Small intestine (tissue), 16 donors: ENCODE measurements at places on chromosomes 6 and 20. TPM values are rescaled to one million over a fixed set of nuclear protein-coding genes. Genes with fewer than 3 reads are reported as not detected.

Gene TRDN
- not detected for polyA plus RNA-seq

Gene BACH2
- 0.67 TPM for polyA plus RNA-seq

Gene GPX5
- not detected for polyA plus RNA-seq

Gene PPP1R14C
- 2.4 TPM for polyA plus RNA-seq

Gene C6orf163
- 2.4 TPM for polyA plus RNA-seq

Gene SIGLEC1
- polyA plus RNA-seq: 0.22 TPM

Gene OLIG3
- not detected for polyA plus RNA-seq

Gene HCK
- 10.1 TPM for polyA plus RNA-seq

Gene DEFB132
- not detected for polyA plus RNA-seq

Gene DEFB116
- not detected for polyA plus RNA-seq

Gene VGLL2
- polyA plus RNA-seq: not detected

Gene PGC
- polyA plus RNA-seq: 0.03 TPM

GRCh38 chr6:163301726-163302635 lies 112.5 kb upstream of the QKI start:
- no peak overlapping the region for H3K4me3 ChIP-seq
- no peaks in the 10 kb centered on the region for H3K36me3 ChIP-seq
- H3K27ac ChIP-seq: no peak overlapping the region
- no peak for DNase-seq
- no peaks in the 10 kb centered on the region for H3K27me3 ChIP-seq

GRCh38 chr6:41732149-41732548 lies 3.3 kb downstream of the TFEB start:
- peaks cover 10% of the 10 kb centered on the region for H3K4me1 ChIP-seq
- H3K36me3 ChIP-seq: peaks cover 53% of the 10 kb centered on the region
- DNase-seq: no peak

GRCh38 chr6:165661664-165662025 lies 1.4 kb downstream of the PDE10A start:
- H3K36me3 ChIP-seq: no peaks in the 10 kb centered on the region
- peaks cover 2% of the 10 kb centered on the region for H3K4me1 ChIP-seq
- peaks cover 7% of the 10 kb centered on the region for H3K27me3 ChIP-seq

DNA sequence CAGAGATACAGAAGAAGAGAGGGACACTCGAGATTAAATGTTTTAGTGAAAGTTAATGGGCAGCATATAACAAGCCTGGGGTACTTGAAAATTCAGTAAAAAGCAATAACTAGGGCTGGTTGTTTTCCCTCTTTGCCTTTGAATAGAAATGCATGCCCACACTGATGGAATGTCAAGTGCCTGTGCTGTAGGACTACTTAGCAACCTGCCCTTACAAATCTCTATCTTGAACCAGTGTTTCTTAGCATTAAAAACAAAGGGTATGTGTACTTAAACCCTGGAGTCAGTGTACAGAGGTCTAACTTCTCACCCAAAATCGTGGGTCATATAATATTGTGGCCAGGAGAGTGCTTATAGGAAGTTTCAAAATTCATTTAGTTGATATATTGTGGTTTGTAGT lies 37.1 kb downstream of the RNF144B start:
- no peak overlapping the region for H3K4me3 ChIP-seq
- no peaks in the 10 kb centered on the region for H3K36me3 ChIP-seq
- H3K27me3 ChIP-seq: no peaks in the 10 kb centered on the region
- no peak overlapping the region for H3K27ac ChIP-seq

DNA sequence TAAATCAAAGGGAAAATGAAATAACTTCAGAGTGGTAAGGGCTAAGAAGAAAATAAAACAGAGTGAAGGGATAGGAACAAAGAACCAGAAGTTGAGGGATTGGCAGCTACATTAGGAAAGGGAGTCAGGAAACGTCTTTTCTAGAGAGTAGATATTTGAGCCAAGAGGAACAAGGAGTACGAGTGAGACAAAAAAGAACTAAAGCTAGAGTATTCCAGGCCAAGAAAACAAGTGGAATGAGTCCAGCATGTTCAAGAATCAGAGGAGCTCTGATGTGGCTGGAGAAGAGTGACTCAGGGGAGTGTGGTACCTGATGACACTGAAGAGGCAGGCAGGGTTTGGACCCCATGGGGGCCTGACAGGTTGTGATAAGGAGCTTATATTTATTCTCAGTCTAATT lies 66.3 kb downstream of the CEP162 start:
- H3K27ac ChIP-seq: no peak overlapping the region
- DNase-seq: no peak
- no peaks in the 10 kb centered on the region for H3K27me3 ChIP-seq
- H3K4me3 ChIP-seq: no peak overlapping the region
- H3K36me3 ChIP-seq: peaks cover 3% of the 10 kb centered on the region

- no peaks in the 10 kb centered on the region for H3K4me1 ChIP-seq
- H3K27ac ChIP-seq: no peak overlapping the region
- H3K4me3 ChIP-seq: no peak overlapping the region
- H3K36me3 ChIP-seq: no peaks in the 10 kb centered on the region
- no peak for DNase-seq
Observed at GRCh38 chr6:47319867-47320266, 10.2 kb upstream of the TNFRSF21 start.

DNA sequence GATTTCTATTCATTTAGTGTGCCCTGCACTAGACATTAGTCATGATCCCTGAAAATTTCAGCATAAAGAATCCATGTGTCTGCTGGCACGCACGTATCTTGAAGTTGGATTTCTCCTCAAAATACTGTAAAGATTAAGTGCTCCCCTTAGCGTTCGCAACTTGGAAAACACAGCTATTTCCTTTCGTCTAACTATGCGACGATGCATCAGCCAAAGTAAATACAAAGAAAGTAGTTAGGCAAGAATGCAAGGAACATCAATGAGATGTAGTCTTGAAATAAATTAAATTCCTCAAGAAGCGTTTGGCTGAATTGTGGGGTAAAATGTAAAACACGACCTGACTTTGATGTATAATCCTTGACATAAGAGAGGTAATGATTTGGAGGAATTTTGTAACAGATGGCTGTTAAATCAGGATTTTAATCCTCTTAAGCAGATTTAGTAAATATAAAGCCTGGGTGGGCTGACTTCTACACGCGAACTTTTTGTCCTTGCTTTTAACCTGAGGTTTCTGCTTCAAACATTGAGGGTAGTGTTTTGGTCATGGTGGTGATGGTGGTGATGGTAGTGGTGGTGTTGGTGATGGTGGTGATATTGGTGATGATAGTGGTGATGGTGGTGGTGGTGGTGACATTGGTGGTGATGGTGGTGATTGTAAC lies 88.2 kb downstream of the FOXF2 start:
- no peak for DNase-seq
- no peaks in the 10 kb centered on the region for H3K4me1 ChIP-seq
- no peak overlapping the region for H3K27ac ChIP-seq
- no peaks in the 10 kb centered on the region for H3K27me3 ChIP-seq
- no peaks in the 10 kb centered on the region for H3K36me3 ChIP-seq

GRCh38 chr20:53569606-53570307 lies 23.9 kb downstream of the ZNF217 start:
- H3K36me3 ChIP-seq: peaks cover 62% of the 10 kb centered on the region
- no peak overlapping the region for H3K27ac ChIP-seq
- no peaks in the 10 kb centered on the region for H3K27me3 ChIP-seq
- DNase-seq: no peak

DNA sequence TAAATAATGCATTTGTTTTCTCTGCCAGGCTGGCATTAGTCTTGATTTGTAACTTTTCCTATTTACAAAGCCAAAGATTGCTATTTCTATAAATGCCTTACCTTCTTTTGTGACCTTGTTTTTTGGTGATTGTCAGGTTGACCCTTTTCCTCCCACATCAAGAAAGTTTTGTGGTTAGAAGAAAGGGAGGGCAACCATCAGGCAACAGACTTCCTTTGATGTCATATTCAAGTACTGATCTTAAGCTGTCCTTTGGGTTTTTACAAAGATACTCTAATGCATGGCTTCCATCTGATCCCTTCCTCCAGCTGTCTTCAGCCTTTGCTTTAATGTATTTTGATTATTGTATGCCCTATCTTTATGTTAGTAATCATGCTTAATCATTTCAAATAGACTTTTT lies 23.9 kb downstream of the RNF217 start:
- H3K27ac ChIP-seq: no peak overlapping the region
- H3K36me3 ChIP-seq: no peaks in the 10 kb centered on the region
- H3K4me1 ChIP-seq: no peaks in the 10 kb centered on the region
- no peak overlapping the region for H3K4me3 ChIP-seq

DNA sequence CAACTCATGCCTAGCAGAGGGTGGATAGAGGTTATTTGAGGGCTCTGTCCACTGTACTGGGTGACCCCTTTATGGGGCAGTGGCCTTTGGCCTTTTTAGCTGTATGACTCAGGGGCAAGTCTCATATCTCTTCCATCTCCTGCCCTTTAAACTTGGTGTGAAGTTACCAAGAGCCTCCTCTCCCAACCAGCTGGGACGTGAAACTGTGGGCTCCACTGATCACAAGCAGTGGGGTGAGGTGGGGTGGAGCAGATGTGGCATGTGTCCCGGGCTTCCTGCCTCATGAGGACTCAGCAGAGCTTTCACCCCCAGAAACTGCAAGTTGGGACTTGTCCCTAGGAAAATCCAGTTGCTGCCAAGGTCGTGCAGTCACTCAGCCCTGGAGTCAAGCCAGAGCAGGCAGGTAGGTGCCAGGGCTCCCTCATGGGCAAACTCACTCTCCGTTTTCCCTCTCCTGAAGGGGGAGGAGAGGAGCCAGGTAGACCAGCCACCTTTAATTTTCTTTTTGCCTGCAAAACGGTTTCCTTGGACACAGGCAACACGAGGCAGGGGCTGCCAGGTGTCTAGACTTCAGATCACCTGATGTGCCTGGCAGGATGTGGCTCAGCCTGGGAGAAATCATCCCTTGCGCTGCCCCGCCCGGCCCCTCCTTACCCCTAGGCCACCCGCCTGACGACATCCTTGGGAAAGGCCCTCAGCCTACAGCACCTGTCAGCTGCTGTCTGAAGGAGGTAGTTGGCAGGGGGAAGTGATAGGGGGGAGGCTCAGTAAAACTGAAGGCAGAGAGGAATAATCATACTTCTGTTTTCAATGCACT lies 4.0 kb downstream of the CDKN1A start:
- H3K27ac ChIP-seq: peak overlapping the region; percentile 73
- no peak overlapping the region for H3K4me3 ChIP-seq
- H3K4me1 ChIP-seq: no peaks in the 10 kb centered on the region
- DNase-seq: peak; percentile 90
- no peaks in the 10 kb centered on the region for H3K27me3 ChIP-seq
- peaks cover 25% of the 10 kb centered on the region for H3K36me3 ChIP-seq

GRCh38 chr20:54061101-54061881 lies 9.1 kb downstream of the BCAS1 start:
- H3K4me3 ChIP-seq: no peak overlapping the region
- H3K36me3 ChIP-seq: no peaks in the 10 kb centered on the region
- no peak for DNase-seq
- H3K27me3 ChIP-seq: no peaks in the 10 kb centered on the region
- no peak overlapping the region for H3K27ac ChIP-seq
- H3K4me1 ChIP-seq: peaks cover 2% of the 10 kb centered on the region

- H3K4me1 ChIP-seq: peaks cover 9% of the 10 kb centered on the region
- H3K36me3 ChIP-seq: no peaks in the 10 kb centered on the region
- H3K27ac ChIP-seq: no peak overlapping the region
- no peak overlapping the region for H3K4me3 ChIP-seq
- H3K27me3 ChIP-seq: no peaks in the 10 kb centered on the region
- DNase-seq: no peak
Observed at GRCh38 chr6:166317261-166318212, 9.3 kb upstream of the PRR18 start.

GRCh38 chr6:107152638-107153430 lies 37.5 kb upstream of the BEND3 start:
- peaks cover 3% of the 10 kb centered on the region for H3K4me1 ChIP-seq
- DNase-seq: peak; percentile 85
- peak overlapping the region; percentile 67 for H3K27ac ChIP-seq
- no peaks in the 10 kb centered on the region for H3K27me3 ChIP-seq

DNA sequence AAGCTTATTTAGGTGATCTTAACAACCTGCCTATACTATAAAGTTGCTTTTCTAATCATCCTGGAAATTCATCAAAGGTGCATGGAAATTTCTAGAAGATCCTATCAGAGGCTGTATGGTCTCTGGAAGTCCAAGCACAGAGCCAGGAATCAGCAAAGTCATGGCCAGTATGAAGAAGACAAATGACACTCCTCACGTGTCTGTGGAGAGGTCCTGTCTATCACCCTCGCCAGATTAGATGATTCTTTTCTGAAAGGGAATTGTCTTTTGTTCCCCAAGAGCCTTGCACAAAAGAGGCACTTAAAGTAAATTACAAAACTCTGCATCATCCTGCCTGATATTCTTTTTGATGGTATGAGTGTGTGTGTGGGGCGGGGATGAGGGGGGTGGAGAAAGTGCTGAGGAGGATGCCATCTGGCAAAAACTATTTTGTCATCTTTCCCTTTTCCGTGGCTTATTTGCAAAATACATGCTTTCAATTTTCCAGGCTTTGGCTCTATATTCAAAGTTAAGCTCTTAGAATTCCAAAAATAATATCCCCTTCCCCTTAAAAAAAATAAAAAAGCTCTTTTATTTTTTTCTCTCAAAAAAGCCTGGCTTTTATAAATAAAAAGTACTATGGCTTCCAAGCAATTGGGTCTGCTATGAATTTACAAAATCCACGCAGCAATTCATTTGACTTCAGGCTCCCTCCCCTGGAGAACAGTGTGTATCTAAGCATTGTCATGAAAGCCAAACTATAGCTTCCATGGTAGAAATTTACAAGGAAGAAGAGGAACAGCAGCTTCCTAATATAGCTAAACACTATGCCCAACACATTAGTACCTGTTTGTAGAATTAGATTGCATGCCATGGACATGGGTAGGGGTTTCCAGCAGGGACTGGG lies 185.2 kb upstream of the ARG1 start:
- DNase-seq: no peak
- H3K4me1 ChIP-seq: no peaks in the 10 kb centered on the region
- H3K27ac ChIP-seq: no peak overlapping the region
- H3K27me3 ChIP-seq: no peaks in the 10 kb centered on the region

GRCh38 chr6:71499667-71500066 lies 211.1 kb downstream of the OGFRL1 start:
- H3K27me3 ChIP-seq: no peaks in the 10 kb centered on the region
- no peaks in the 10 kb centered on the region for H3K4me1 ChIP-seq
- H3K36me3 ChIP-seq: no peaks in the 10 kb centered on the region
- H3K27ac ChIP-seq: no peak overlapping the region
- no peak for DNase-seq
- no peak overlapping the region for H3K4me3 ChIP-seq

- no peak for DNase-seq
- H3K27ac ChIP-seq: no peak overlapping the region
- no peak overlapping the region for H3K4me3 ChIP-seq
- H3K4me1 ChIP-seq: no peaks in the 10 kb centered on the region
Observed at GRCh38 chr6:161192636-161193411, 81.0 kb downstream of the AGPAT4 start.

DNA sequence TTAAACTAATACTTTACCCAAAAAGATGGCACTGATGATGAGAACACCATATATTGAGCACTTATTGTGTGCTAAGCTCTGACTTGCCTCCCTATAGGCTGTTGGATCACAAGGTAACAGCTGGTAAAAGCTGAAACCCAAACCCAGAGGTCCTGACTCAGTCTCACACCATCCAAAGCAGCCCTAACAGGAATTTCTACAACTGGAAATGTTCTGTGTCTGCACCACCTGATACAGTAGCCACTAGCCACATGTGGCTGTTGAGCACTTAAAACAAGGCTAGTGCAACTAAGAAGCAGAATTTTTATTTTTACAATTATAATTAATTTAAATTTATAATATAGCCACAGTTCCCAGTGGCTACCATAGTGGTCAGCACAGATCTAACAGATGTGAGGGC lies 15.6 kb upstream of the MATN4 start:
- no peak overlapping the region for H3K4me3 ChIP-seq
- H3K27me3 ChIP-seq: no peaks in the 10 kb centered on the region
- H3K27ac ChIP-seq: no peak overlapping the region
- H3K36me3 ChIP-seq: peaks cover 29% of the 10 kb centered on the region
